ENCODE measurements at places on chromosomes 1 and 21.

DNA sequence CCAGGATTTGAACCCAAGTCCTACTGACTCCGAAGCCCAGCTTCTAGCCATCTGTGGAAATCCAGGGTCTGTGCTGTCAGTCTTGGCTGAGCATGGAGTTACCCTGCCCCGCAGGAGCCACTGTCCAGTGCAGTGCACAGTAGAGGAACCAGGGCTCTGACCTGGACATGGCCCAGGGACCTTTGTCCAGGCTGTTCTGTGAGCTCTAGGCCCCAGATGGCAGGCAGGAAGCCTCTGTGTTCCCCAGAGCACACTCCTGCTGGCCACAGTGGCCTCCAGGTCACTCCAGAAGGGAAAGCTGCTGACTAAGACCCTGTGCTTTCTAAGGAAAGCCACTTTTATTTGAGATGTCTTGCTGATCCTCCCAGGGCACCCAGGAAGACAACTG is 13.8 kb downstream of the S100A7A start:
- DNase-seq: no peak

- DNase-seq: no peak
Observed at GRCh38 chr1:232426801-232427200, 203.1 kb downstream of the SIPA1L2 start.

GRCh38 chr1:243312952-243313634 is 57.3 kb downstream of the SDCCAG8 start:
- no peak for DNase-seq

- no peak for DNase-seq
Observed at GRCh38 chr1:160671603-160672517, 25.0 kb upstream of the SLAMF1 start.

DNA sequence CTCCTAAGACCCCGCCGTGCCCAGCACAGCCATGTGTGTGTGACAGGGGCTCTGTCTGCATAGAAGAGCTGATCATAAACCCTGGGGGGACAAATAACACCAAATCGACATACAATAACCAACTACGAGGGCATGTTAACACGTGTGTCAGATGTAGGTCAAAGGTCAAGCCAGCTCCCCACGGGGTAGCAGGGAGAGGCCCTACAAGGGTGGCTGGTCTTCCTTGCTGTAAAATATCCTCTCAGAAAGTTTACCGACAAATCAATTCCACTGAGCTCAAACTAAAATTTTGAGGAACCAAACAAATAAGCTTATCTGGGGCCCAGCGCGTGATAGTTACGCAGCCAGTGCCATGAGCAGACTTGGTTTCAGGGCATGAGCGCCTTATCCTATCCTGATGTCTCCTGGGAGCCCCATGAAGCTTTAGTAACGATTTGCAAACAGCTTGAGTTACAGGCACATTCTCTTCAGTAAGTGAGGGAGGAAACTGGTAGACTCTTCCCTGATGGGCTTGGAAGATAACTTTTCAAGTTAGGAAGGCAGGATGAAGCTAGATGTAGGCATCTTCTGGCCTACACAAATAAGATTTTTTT is 2.7 kb upstream of the TMPRSS3 start:
- no peak for DNase-seq

GRCh38 chr1:231817801-231818200 is 191.2 kb downstream of the DISC1 start:
- DNase-seq: peak; percentile 35

GRCh38 chr1:63718541-63718970 is 55.3 kb upstream of the ROR1 start:
- no peak for DNase-seq

GRCh38 chr1:67646145-67647035 is 38.6 kb upstream of the GADD45A start:
- DNase-seq: peak; percentile 79

DNA sequence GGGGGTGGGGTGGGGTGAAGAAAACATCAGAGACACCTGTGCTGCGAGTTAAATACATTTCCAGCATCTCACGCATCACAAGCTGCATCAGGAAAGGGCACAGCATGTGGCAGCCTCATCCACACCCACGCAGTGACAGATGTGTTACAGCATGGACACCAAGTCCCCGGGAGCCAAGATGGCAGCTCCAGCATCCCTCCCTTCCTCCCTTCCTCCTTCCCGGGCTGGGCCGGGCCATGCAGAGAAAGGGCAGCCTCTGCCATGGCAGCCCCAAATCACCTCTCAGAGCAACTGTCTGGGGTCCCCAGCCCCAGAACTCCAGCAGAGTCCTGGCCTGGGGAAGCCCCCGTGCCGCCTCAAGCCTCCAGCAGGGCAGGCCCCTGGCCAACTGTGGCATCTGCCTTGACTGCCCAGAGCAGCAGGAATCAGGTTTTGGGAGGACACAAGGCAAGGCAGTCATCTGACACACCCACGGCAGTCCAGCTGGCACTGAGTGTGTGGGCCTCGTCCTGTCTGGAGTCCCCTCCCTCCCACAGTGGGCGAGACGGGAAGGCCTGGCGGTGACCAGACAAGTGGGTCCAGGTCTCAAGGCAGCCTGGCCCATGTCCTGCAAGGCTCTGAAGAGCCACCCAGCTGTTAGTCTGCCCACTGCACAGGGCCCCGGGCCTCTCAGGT is 6.2 kb downstream of the SMIM1 start:
- no peak for DNase-seq

GRCh38 chr1:150010393-150011115 is at the start of gene OTUD7B:
Gene OTUD7B, minus strand, starts transcription at chr1:150010726. Its CDS starts 33,216 bp downstream, at chr1:149977510.
- DNase-seq: peak; percentile 87

DNA sequence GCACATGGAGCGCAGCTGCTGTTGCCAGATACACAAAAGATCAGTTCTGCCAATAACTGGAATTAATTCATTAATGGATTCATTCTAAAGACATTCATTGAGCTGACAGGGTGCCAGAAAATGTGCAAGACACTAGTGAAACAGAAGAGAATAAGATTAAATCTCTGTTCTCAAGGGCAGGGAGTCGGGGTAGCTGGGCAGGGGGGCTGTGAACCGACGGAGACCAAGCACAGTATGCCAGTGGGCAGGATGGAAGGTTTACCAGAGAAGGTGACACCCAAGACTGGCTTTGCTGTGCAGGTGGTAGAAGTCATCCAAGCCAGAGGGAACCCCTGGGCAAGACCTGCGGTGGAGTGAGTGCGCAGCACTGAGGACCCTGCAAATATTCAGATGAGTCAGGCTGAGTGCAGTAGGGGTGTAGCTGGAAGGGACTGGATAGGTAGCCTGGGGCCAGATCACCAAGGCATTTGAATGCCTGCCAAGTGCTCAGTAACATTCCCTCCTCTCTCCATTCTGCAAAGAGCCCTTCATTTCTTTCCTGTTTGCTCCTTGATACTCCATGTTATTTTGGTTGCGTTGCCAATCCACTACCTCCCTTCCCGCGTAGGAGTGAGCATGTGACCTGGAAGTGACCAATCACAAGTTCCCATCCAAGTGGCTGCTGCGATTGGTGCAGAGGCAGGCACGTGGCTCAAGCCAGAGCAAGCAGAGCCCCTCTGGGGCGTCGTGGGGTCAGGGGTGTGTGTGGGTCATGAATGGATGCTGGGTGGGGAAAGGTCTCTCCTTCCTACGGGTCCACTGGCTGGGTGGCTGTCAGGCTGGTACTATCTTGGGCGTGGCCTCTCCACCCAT is 413.1 kb downstream of the PTPRU start:
- no peak for DNase-seq

- DNase-seq: no peak
Observed at GRCh38 chr1:4726620-4727341, 72.4 kb downstream of the AJAP1 start.

All from AG10803 (cell line).